ENCODE measurements at places on chromosomes 3 and 15.

DNA sequence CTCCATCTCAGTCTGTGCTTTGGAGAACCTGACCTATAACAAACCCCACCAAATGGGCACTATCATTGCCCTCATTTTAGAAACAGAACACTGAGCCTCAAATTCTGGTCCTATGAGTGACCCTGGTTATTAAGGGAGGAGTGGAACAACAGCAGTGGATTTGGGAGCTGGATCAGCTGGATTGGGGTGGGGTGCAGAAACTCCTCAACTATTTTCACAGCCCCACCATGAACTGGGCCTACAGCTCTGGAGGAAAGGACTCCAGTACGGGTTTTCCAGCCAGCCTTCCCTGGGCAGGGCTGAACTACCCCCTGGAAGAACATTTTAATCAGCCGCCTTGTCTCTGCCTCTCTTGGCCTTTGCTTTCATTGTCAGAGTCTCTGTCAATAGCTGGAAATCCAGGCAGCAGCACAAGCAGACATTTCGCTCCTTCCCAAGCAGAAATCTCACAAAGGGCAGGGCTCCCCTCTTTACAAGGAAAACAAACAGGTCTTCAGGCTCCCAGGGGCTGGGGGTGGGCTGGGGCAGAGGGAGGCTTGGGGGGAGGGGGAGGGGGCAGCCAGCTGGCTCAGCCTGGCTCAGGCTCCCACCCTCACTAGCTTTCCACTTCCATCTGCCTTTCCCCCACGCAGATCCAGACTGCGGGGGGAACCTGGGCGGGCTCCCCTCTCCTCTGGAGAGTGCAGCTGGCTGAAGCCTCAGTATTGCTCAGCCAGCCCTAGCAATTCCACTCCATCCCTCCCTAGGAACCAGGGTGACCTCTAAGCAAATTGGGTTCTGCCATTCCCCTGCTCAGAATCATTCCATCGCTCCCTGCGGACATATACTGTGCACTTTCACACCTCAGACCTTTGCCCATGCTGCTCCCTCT, 13.7 kb upstream of the TLE3 start:
- no peak for DNase-seq

GRCh38 chr3:23314981-23315762, 112.0 kb downstream of the UBE2E2 start:
- no peak for DNase-seq

GRCh38 chr3:45787551-45787950, 8.8 kb downstream of the SLC6A20 start:
- DNase-seq, result no peak

DNA sequence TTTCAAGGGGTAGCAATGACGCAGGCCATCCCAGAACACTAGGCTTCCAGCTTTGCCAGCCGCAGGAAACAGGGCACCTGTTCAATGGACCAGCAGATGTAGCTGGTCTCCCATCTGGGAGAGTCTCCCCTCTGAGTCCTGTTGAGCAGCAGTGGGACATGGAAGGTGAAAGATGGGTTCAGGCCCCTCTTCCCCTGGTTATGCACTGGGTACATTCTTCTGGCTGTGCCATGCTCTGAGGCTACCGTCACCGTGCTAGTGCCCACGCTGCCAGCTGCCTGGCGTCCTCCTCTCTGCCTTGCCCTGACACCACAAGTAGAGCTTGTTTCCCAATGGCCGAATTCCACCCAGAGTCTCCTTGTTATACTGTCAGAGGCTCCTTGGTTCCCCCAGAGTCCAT, 63.1 kb downstream of the TLE3 start:
- no peak for DNase-seq

GRCh38 chr3:148998715-148999423, 7.5 kb downstream of the GYG1 start:
- DNase-seq, result no peak

DNA sequence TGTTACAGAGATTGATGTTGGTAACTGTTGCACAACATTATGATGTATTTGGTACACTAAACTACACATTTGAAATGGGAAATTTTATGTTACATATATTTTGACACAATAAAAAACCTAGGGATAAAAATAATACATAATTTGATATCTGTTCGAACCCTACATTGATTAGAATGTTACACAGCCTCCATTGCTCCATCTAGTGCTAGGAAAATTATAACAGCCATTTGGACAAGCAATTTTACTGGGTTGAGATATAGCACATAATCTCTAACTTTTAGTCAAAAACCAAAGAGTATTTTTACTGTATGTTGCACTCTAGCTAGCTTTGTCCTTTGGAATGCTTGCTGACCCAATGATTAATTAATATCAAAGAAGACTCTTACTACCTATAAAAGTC, 108.1 kb downstream of the LSAMP start:
- DNase-seq, result no peak
